Left ventricle myocardium superior (tissue), 1 donor: ENCODE measurements at places on chromosomes 13 and 19. TPM values are rescaled to one million over a fixed set of nuclear protein-coding genes. Genes with fewer than 3 reads are reported as not detected.

The ZNF317 gene
- 13.0 TPM for total RNA-seq

The RAB3A gene
- 35.5 TPM for total RNA-seq

The SCN1B gene
- total RNA-seq, result 45.7 TPM

The CCL25 gene
- total RNA-seq, result not detected

DNA sequence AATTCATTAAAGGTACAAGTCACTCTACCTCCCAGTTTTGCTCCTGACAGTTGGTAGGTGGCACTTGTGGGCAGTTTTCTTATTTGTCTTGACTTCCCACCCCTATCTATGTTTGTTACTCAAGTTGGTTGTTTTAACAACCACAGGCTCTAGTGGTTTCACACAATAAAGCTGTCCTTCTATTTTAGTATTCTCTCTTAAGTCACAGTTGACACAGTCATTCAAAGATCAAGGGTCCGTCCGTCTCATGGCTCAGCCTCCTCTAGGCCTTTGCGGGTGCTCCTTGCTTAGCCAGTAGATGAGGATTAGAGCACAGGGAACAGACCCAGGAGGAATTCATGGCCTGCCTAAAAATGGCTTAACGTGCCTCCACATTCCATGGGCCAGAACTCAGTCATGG lies 573.7 kb downstream of the IRS2 start:
- DNase-seq, result no peak

- DNase-seq, result no peak
These were observed 1534.6 kb upstream of the PRR20A start for GRCh38 chr13:55606045-55606665.

DNA sequence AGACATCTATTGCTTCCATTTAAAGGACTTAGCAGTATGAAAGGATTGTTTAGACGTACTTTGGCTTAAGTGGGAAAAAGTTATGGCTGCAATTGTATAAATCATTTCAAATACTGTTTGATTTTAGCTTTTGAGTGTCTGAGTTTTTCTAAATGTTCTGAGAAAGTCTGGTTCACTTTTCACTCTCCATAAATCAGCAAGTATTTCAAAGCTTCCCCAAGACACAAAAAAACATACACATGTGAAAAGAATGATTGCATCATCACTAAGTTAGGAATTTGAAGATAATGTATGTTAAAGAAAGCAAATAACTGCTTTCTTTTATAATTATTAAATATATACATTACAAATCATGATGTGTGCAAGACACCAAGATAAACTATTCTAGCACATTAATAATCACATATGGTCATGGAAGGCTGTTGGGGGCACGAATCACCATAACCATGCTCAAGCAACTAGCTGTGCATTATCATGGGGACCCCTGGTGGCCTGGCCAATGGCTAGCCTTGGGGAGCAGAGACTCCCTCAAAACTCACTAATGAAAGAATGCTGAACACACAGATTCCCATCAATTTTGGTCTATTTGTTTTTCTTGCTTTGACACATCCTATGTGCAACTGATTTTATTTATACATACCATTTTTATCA lies 111.1 kb downstream of the MIPEP start:
- DNase-seq, result no peak

- DNase-seq, result no peak
These were observed 128.0 kb downstream of the DCT start for GRCh38 chr13:94351292-94351990.
